ENCODE measurements at places on chromosomes 6 and 20.

DNA sequence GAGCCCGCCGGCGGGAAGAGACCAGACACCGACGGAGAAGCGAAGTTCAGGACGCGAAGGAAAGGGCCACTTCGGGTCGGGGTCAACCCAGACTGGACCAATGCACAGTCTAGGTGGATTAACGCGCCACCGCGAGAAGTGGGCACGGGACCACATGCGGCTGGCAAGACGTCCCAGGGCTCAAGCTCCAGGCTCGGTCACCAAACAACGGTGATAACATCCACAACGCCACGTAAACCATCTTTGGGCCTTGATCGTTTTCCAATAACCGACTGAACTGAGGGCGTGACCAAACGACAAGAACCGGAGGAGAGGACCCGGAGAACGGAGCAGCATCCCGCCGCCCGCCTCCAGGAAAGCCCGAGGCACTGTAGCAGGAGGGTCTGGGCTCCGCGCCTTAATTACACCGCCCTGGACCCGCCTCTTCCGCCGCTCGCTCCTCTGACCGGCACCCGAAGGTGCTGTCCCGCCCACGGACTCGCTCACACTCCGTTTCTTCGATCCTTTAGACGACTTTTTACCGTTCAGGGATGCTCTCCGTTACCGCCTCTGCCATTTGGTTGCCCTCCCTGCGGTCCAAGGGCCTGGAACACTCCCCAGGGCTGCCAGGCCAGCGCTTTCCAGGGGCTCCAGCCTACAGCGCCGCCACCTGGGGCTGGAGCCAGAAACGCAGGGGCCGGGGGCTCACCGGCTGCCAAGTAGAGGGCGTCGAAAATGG, 44.1 kb downstream of the DPPA5 start:
- no peak for DNase-seq

- DNase-seq: no peak
Measured at GRCh38 chr6:43181621-43181941, 415 bp upstream of the CUL9 start.

- no peak for DNase-seq
Measured at GRCh38 chr6:1585669-1586049, 24.1 kb upstream of the FOXC1 start.

DNA sequence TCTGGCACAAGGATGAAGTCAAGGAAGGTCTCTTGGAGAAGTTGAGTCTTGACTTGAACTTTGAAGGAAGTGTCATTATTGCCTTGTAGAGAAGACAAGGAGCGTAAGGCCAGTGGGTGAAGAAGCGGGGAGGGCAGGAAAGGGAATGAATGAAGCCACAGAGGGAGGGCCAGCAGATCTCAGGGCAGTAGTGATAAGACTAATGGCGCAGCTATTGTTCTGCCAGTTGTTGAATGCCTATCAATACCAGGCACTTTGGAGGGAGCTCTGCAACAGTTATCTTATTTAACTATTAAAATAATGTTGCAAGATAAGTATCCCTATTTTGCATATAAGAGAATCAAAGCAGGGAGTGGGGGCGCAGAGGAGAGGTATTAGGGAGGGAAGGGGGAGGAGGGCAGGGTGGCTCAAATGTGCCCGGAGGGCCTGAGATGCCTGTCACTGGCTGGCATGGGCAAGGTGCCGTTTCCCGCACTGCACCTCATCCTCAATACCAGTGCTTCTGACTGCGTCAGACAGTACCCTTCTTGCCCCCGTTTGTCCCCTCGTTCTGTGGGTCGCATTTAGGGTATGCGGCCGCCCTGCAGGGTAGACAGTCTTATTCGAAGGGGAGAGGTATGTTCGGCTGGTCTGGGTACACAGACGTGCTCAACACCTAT, 109.8 kb downstream of the ZDHHC14 start:
- no peak for DNase-seq

DNA sequence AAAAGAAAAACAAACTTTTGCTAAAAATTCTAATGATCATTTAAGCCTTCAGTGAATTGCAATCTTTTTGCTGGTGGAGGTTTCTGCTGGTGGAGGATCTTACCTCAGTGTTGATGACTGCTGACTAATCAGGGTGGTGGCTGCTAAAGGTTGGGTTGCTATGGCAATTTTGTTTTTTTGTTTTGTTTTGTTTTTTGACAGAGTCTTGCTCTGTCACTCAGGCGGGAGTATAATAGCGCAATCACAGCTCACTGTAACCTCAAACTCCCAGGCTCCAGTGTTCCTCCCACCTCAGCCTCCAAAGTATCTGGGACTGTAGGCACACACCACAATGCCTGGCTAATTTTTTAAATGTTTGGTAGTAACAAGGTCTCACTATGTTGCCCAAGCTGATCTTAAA, 94.7 kb downstream of the ANKRD6 start:
- no peak for DNase-seq

DNA sequence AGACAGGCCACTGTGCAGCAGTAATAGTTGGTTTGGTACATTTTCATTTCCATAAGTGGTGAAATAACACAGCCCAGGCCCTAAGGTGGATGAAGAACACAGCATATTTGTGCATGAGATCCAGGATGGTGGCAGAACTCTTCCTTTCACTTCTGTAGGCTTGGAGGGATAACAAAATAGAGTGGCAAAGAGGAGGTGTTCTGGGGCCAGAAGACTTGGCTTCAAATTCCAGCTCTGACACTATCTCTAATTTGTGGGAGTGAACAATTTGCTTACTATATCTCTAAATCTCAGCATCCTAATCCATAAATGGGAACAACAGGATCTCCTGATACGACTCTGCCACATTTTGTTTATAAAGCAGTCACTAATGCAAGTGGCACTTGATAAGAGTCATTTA, 111.7 kb upstream of the FAM184A start:
- no peak for DNase-seq

- DNase-seq: peak; percentile 94
Measured at GRCh38 chr6:129683601-129684322, 26.2 kb downstream of the ARHGAP18 start.

- DNase-seq: no peak
Measured at GRCh38 chr6:168015009-168015408, 17.5 kb downstream of the KIF25 start.

GRCh38 chr20:9744551-9744950, 94.3 kb downstream of the PAK5 start:
- DNase-seq: no peak

DNA sequence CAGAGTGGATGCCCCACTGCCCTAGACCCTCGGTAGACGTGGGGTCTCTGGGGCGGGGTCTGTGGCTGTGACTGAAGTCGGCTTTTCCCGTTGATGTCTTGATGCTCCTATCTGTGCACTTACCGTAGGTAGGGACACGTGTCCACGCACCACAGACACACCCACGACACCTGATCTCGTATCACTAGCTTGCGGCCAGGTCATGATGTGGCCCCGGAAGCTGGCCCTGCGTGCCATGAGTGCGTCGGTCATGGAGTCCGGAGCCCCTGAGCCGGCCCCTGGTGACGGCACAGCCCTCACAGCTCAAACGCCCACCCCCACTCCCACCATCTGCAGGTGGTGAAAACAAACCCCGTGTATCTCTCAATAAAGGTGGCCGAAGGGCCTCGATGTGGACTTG, 33.9 kb upstream of the MRGBP start:
- DNase-seq: no peak

DNA sequence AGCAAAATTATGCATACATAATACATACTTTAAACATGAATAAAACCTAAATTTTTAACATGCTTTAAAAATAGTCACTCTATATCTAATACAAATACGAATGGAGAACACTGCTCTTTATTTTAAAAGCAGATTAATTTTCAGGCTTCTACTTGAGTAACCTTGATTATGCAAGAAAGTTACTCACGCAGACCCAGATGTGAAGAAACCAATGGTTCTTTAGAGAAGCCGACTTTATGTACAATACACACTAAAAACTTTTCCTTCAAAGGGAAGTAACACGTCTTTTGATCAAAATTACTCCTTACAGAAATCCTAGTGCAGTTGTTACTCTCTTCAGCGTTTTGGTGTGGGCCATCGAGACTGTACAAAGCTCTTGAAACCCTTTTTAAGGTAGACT, 136.9 kb upstream of the SLC22A16 start:
- no peak for DNase-seq

- no peak for DNase-seq
Measured at GRCh38 chr6:21922086-21922485, 328.5 kb downstream of the SOX4 start.

DNA sequence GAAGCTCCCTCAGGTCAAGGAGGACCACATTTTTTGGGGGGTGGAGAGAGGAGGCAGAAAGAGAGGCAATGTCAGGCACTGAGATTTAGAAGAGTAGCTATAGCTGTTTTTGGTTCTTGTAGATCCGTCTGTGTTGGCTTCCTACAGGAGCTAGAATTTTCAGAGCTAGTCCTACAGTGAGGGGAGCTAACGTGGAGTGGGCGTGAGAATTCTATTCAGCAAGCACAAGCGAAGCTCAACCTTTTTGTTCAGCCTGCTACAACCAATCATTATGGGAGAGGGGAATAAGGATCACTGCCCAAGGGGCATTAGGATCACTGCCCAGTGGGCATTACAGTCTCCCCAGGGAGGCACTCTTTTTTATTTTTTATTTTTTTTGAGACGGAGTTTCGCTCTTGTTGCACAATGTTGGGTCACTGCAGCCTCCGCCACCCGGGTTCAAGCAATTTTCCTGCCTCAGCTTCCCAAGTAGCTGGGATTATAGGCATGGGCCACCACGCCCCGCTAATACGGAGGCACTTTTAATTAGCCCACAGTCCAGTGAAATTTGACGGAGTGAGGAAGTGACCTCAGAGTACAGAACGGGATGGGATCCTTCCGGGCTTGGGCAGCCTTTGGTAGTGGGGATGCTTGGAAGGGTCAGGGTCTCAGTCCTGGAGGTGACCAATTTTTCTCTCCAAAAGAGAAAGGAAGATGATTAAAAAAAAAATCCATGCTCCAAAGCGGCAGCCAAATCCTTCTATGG, 1.1 kb upstream of the PANK2 start:
- peak; percentile 45 for DNase-seq

GRCh38 chr6:17504005-17504404, 96.1 kb upstream of the FAM8A1 start:
- DNase-seq: no peak

DNA sequence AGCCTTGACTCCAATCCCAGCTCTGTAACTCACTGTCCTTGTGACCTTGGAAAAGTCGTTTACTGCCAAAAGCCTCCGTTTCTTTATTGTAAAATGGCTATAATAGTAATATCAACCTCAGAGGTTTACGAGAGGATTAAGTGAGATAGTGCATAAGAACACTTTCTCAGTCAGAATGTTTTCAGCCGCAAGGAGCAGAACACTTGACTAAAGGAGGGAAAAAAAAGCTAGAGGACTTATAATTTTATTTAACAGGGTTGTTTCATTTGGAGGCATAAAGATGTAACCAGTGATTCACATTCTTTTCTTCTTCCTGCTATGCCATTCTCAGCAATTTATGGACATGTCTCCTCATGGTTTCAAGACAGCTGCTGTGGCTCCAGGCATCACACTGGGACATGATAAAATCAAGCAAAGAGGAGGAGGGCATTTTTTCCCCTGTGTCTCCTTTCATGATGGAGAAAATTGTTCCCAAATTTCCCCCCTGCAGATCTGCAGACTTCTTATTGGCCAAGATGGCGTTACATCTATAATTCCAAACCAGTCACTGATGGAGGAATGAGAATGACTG, 143.0 kb upstream of the PTPN1 start:
- no peak for DNase-seq

DNA sequence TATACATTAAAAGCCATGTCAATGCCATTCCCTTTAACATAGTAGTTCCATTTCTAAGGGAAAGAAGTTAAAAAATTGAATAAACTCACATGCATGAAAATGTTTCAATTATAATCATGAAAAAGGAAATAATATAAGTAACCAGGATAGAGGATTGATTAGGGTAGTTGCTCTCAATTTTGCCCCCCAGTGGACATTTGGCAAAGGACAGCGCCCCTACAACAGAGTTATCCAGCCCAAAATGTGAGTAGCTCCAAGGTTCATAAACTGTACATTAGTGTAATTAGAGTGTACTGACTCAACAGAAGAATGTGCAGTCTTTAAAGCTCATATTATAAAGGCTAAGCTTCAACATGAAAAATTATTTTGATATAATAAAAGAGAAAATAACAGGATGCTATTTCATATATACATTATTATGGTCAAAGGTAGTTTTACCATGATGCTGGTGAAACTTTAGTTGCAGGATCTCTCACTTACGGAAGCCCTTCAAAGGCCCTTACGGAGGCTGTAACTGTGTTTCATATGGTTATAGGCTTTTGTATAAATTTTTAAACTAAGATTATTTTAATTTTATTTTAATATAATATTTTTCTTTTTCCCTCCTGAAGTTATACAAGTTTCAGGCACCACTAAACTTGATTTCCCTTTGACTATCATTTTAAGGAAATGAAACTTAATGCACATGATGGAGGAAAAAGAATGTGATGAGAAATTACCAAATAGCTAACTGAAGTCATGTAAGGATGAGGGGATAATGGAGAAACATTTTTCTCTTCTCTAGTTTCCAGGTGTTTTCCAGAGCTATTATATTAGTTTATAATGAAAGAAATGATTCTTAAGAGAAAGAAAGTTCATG, 403.6 kb downstream of the PLCB1 start:
- no peak for DNase-seq

GRCh38 chr6:82712826-82713225, 349.2 kb downstream of the TPBG start:
- peak; percentile 38 for DNase-seq

GRCh38 chr20:44582311-44583025, at the start of gene PKIG:
PKIG (plus strand) TSS chr20:44582579; CDS start chr20:44614557, 31,978 bp downstream.
- peak; percentile 69 for DNase-seq

GRCh38 chr6:132651062-132651461, 7.9 kb downstream of the TAAR1 start:
- no peak for DNase-seq

DNA sequence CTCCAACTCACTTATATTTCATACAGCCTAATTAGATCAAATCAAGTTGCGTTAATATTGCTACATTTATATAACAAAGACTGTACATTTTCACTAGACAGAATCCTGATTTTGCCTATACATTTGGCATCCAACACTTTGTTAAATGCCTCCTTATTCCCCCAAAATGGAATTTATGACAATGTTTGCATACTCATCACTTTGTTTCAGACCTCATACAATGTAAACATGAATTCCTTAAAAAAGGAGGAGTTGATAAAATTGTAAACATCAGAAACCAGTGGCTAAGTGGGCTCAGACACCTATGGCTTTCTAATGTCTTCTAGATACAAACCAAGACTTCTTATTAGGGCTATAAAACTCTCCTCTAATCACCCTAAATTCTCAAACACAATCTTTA, 87.3 kb downstream of the CHD6 start:
- DNase-seq: no peak

GRCh38 chr20:14235355-14235754, 102.1 kb downstream of the FLRT3 start:
- DNase-seq: no peak

- DNase-seq: no peak
Measured at GRCh38 chr6:155010940-155011339, 15.8 kb downstream of the TIAM2 start.

GRCh38 chr20:64210656-64211369, 44.7 kb upstream of the PCMTD2 start:
- no peak for DNase-seq

DNA sequence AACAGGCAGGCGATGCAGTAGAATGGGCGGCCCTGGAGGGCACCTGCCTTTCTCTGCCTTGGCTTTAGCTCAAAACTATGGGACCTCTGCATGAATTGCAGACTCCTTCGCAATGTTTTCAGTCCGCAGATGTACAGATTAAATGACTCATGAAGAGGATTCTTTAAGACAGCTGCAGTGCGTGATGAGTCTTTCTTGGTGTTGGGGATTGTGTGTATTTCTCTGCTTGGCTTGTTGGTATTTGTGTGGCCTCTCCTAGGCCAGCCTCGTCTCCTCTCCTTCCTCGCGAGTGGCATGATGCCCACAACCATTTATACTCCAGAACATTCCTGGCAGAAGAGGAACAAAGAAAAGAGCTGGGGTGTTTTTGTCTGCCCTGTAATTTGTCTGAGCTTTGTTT, 110.6 kb downstream of the SYNDIG1 start:
- DNase-seq: no peak

Measured in COLO829 (cell line).